ENCODE measurements at places on chromosomes 2 and 18. TPM values are rescaled to one million over a fixed set of nuclear protein-coding genes. Genes with fewer than 3 reads are reported as not detected.

DNA sequence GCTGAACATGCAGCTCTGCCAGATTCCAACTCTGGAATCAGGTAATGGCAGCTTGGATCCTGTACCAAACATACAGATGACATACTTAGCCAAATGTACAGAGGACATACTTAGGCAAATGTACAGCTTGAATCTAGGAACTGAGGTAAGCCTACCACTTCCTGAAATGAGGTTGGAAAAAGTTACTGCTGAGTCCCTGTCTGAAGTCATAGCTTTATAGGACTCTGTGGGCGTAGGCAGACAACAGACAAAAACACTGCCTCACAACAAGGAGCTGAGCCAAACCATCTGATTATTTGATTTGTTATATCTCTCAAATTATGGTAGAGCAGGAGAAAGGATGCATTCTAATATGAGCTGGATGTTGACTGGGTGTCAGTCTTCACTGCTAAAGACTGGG lies 290.2 kb upstream of the TCF4 start:
- DNase-seq, result no peak

MBOAT2 gene
- 48.2 TPM for total RNA-seq

GRCh38 chr2:155715705-155716104 lies 616.8 kb downstream of the NR4A2 start:
- DNase-seq, result no peak

GRCh38 chr2:108074946-108075345 lies 88.6 kb downstream of the SLC5A7 start:
- DNase-seq, result no peak

- DNase-seq, result no peak
These were observed 234.3 kb downstream of the LRATD1 start for GRCh38 chr2:14866736-14867352.

DNA sequence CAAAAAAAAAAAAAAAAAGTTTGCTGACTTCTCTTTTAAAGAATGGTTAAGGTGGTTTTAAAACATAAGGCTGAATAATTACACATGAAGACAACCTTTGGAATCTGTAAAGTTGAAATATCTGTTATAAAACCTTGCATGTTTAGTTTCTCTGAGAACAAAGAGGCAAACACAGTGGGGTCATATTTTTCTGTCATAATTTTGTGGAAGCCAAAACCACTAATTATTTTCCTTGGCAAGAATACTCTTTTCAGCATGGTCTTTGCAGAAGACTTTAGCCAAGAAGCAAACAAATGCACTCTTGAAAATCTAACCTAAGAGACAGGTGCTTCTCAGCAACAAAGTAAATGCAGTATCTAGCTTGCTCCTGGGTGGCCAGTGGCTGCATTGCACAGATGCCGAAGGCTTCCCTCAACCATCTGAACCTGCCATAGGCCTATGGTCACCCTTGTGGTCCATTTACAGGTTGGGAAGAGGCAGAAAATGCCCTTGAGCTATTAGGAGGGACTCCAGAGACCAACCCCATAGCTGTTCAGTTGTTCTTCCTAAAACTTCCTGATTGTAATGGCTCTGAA lies 44.8 kb downstream of the ZAP70 start:
- DNase-seq, result no peak

- no peak for DNase-seq
These were observed 791.4 kb upstream of the FANCL start for GRCh38 chr2:59032499-59032898.

DNA sequence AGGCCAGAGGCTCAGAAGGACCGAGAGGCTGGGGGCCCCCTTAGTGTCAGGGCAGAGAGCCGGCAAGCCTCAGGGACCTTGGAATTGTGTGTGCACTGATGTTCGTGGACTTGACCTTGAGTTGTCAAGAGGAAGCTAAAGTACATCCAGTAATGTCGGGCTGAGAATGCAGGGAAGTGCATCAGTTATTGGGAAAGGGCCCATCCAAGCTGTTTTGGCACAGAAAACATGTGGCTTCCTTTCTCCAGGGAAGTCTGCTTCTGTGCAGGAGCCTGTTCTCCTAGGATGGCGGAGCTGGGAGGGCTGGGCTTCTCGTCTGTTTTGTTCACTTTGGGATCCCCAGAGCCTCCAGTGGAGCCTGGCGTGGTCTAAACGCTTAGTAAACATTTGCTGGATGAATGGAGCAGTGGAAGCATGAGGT lies 23.7 kb downstream of the ATOH8 start:
- DNase-seq, result no peak

GREB1L gene
- 16.2 TPM for total RNA-seq

- DNase-seq, result no peak
These were observed 81.3 kb downstream of the CRACDL start for GRCh38 chr2:98854682-98855081.

- no peak for DNase-seq
These were observed 321.6 kb downstream of the DSEL start for GRCh38 chr18:67194886-67195285.

CCDC141 gene
- 162 TPM for total RNA-seq
